ENCODE measurements at places on chromosomes 5 and 9.

DNA sequence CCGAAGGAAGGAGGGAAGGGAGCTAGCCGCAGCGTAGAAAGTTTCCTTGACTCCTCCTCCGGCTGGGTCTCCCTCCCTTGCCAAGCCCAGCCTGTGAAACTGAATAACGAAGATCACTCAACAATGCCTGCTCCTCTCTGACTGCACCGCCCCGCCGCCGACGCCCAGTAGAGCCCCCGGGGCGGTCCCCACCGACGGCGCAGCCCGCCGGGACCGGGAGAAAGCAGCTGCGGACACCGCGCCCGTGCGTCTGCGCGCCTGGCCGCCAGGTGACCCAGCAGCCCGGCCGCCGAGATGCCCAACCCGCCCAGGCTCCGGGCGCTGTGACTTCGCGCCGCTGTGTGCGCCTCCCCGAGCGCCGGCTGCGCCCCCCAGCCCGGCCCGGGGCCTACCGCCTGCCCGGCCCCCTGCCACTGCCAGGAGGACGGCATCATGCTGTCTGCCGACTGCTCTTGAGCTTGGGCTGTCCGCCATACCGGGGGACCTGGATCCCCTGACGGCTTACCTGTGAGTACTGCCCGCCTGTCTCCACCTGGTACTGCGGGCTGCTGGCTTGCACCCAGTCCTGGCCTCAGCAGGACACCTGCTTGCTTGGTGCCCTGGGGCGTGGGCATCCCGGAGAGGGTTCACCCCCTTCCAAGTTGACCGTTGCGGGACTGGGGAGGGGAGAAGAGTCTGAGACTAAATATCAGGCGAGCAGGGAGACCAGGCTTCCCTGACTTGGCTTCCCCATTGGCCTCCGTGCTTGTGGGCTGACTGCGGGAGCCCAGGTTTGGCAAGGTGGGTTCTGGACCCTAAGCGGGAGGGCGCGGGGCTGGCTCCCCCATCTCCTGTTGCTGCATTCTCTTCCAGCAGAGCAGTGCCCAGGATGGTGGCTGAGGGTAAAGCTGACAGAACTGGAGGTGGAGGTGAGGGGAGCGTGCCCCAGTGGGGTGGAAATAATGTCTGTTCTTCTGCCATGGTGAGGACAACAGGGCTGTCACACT, 26.2 kb upstream of the SPTLC1 start:
- DNase-seq, result no peak

GRCh38 chr5:164741376-164741775, 1236.0 kb downstream of the MAT2B start:
- DNase-seq, result no peak

- DNase-seq, result no peak
Observed at GRCh38 chr9:17761984-17762676, 183.3 kb downstream of the SH3GL2 start.

- no peak for DNase-seq
Observed at GRCh38 chr5:175795959-175796358, 75.4 kb upstream of the CPLX2 start.

DNA sequence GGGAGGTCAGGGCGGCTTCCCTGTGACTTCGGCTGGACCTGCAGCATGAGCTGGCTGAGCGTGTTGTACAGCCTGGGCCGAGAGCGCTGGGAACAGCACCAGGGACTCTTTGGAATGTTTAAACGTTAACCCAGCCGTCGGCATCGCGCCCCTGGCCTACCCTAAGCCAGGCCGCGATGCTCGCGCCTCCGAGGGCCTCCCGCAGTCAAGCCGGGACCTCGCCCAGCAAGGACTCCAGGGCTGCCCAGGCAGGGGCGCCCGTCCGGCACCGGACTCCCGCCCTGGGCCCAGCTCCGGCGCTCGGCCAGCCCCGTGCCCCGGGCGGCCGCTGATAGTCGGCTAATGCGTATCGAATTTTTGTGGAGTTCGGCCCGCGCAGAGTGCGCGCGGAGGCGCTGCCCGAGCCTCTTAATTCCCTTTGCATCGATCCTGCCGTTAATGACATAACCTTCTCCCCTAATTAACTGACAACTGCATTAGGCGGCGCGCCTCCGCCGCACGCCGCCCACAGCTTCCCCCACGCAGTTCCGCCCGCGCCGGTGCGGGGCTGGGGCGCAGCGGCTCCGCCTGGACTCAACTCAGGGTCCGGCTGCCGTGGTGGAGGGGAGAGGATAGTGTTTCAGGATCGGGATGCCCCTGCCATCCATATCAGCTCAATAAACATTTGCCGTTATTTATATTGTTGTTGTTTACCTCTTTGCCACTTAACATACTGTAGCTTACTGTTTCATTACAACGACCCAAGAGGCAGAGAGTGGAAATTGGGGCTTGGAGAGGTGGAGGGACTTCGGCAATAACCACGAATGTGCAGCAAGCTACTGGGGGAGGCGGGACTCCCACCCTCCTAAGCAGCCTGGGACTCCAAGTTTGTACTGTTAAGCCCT, 28.8 kb upstream of the CDC23 start:
- no peak for DNase-seq

GRCh38 chr5:34039398-34040157, 3.4 kb downstream of the C1QTNF3 start:
- DNase-seq, result no peak

DNA sequence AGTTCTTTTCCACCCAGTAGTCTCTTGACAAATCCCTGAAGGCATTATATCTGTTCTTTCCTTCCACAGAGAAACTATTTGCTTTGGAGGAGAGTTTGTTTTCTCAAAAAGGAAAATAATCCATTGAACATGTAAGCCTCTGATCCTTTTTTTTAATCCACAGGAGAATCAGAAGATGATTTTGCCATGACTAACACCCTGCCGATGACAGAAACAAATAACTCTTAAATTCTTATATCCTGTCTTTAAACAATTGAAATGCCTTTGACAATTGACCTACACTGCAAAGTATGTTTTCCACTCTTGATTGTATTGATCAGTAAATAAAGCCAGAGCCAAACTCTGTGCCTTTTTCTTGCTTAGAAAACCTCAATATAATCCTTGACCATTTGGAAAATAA, 666.4 kb upstream of the CTNND2 start:
- DNase-seq, result no peak

- no peak for DNase-seq
Observed at GRCh38 chr5:145887217-145887616, 14.4 kb upstream of the GRXCR2 start.

DNA sequence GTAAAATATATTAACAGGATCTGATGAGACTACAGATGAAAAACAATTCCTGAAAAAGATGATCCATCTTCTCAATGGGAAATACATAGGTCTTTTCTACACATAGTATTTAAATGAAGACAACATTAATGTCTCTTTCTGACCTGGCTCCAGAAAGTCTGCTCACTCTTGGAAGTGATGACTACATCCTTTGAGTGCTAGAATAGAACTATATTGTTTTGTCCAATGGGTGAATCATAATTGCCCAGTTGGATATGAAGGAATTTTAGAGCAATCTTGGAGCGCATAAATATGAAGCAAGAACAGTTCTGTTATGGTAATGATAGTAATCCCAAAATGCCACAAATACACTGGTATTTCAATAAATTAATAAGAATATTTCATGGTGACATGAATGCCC, 322.1 kb downstream of the DEPDC1B start:
- no peak for DNase-seq

DNA sequence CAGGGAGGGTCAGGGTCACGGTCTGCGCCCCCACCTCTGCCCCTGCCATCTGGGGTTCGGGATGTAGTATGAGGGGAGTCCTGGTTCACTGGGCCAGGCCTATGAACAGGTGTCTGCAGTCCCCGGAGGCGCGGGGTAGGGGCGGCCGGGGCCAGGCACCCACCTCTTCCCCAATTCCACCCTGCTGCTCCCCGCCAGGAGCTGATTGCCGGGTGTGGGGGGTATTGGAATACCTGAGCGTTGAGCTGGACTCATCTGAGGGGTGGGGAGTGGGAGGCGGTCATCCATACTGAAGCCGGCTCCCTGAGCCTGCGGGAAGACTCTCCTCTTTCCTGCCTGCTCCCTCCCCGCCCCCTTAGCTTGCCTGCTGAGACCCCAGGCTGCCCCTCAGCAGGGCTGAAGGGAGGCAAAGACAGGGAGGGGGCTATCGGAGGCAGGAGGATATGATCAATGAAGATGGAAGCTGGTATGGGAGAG, 679 bp downstream of the SLC6A7 start:
- no peak for DNase-seq

- DNase-seq, result no peak
Observed at GRCh38 chr9:128473104-128473503, 17.3 kb downstream of the ODF2 start.

GRCh38 chr5:151155775-151156506, 1.6 kb downstream of the ANXA6 start:
- no peak for DNase-seq

DNA sequence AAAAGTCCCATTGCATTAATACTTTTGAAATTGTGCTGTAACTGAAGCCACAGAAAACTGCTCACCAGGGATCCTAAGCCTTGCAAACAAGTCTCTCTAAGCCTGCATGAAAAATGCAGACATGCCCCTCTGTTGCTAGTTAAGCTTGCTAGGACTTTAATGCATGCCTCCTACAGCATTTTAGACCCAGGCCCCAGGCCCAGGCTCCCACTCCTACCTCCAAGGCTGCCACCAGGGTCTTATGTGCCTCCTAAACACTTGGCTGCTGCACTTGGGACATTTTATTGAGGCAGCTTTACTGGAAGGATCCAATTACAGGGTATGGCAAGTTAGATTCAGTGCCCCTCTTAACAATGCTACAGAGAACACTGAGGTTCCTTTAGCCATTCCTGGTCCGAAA, 467.3 kb upstream of the CLINT1 start:
- no peak for DNase-seq
